Activated CD4-positive, alpha-beta memory T cell treated with anti-CD3 and anti-CD28 coated beads, Interleukin-2, amount 10 ng/mL, durations not matched to agents 7 days and 5 days (primary cell): ENCODE measurements at places on chromosomes 2 and 18.
A peak's percentile ranks its signal among the peaks of the same experiment; 100 is the strongest.

GRCh38 chr2:10033251-10034006 is 9.9 kb upstream of the KLF11 start:
- no peak for DNase-seq

GRCh38 chr18:56444201-56444600 is 194.2 kb downstream of the TXNL1 start:
- no peak for DNase-seq

DNA sequence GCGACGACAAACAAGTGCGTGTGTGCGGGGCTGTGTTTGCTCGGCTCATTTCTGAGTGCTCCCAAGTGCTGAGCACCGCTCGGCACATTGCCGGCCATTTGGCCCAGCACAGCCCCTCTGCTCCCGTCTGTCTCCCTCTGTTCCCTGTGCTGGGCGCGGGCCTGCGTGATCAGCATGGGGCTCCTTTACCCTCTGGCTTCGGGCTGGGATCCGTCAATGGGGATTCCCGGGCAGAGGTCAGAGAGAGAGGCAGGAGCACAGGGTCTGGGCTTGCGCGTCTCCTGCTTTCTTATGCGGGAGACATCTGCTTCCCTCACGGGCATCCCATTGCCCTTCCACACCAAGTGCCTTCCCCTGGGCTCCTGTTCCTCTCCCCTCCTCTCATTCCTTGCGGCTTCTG is 234.0 kb downstream of the ACKR3 start:
- no peak for DNase-seq

- no peak for DNase-seq
Measured at GRCh38 chr18:22219568-22220355, 50.4 kb downstream of the GATA6 start.

DNA sequence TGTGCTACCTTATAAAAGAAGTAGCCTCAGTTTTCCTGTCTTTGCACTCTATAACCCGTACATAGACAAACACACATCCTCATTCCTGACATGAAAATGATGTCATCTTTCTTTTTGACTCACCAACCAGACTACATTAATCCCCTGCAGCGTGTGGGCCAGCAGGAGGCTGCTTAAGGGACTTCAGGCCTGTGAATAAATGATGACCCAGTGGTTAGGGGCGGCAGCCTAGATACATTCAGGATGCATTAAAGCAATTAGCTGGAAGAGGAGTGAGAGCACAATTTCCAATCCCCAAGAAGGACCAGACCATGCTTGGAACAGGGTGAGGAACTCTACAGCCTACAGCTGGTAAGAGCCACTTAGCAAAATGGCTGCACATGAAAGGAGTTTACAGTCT is 57.3 kb upstream of the KLF7 start:
- DNase-seq, result no peak

DNA sequence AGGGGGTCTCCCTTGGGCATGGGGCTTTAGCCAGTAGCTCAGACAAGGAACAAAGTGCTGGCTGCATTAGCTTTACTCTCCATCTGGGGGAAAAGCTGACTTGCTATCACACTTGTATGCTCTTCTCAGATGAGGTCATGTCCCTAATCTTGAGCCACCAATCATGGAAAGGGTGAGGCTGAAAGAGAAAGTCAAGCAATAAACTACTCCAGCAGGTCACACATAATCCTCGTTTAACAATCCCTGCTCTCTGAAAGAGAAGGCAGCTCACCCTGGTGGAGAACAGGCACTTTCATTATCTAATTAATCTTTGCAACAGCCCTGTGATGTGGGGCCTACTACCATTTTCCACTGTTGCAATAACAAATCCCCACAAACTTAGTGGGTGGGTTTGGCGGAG is 129.7 kb upstream of the CAPN13 start:
- DNase-seq, result no peak

DNA sequence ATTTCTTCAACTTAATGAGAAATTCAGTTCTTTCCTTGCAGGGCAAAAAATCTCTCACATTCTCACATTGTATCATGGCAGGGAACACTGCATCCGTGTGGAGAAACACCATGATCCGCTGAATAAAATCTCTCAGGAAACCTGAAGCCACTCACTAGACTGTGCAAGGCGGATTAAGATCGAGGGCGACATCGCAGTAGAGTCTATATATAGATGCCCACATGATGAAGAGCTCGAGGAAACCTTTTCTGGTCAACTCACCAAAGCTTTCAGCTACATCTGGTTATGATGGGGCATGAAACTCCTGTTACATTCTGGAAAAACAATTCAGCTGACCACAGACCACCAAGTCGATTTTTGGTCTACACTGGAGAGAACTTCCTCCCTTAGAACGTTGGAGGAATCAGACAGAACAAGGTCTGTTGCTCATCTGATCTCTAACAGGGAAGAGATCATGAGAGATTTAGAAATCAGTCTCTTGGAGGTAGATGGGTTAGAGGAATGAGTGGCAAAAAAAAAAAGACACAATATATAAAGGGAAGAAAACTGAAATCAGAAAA is 162.9 kb upstream of the ZNF516 start:
- DNase-seq, result no peak

GRCh38 chr2:241991299-241991698 is 121.8 kb downstream of the RTP5 start:
- no peak for DNase-seq

GRCh38 chr2:221588306-221588985 is 16.3 kb upstream of the EPHA4 start:
- no peak for DNase-seq

- no peak for DNase-seq
Measured at GRCh38 chr2:233361297-233361696, 7.0 kb downstream of the DGKD start.

DNA sequence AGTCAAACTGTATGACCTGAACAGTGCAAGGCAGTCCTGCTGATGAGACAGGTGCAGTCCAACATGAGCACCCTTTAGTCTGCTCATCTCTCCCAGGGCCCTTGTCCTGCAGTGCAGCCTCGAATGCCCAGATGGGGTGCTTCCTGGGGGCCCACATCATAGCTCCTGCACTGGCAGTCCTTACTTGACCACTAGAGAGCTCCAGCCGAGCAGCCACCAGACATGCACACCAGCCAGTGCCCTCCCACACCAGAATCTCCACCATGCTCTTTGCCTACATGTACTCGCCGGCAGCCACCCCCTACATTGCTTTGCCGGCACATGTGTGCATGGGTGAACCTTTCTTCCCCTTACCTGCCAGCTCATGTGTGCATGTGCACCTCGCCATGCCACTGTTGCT is 188.8 kb upstream of the GULP1 start:
- no peak for DNase-seq

- no peak for DNase-seq
Measured at GRCh38 chr2:11775384-11775783, 29.0 kb downstream of the LPIN1 start.

GRCh38 chr2:178072383-178073301 is at the start of gene PDE11A:
Gene PDE11A, minus strand, starts transcription at chr2:178072777. Its CDS starts 340 bp downstream, at chr2:178072437.
- DNase-seq, result peak; percentile 58

DNA sequence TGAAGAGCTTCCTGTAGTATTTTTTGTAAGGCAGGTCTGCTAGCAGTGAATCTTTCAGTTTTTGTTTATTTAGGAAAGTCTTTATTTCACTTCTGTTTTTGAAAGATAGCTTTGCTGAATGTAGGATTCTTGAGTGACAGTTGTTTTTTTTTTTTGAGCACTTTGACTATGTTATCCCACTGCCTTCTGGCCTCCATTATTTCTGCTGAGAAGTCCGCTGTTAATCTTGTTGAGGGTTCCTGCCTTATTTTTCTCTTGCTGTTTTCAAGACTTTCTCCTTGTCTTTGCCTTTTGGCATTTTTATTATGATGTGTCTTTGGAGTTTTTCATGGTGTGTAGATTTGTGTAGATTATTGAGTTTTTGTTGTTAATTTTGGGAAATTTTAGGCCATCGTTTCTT is 21.9 kb downstream of the RBFA start:
- no peak for DNase-seq

DNA sequence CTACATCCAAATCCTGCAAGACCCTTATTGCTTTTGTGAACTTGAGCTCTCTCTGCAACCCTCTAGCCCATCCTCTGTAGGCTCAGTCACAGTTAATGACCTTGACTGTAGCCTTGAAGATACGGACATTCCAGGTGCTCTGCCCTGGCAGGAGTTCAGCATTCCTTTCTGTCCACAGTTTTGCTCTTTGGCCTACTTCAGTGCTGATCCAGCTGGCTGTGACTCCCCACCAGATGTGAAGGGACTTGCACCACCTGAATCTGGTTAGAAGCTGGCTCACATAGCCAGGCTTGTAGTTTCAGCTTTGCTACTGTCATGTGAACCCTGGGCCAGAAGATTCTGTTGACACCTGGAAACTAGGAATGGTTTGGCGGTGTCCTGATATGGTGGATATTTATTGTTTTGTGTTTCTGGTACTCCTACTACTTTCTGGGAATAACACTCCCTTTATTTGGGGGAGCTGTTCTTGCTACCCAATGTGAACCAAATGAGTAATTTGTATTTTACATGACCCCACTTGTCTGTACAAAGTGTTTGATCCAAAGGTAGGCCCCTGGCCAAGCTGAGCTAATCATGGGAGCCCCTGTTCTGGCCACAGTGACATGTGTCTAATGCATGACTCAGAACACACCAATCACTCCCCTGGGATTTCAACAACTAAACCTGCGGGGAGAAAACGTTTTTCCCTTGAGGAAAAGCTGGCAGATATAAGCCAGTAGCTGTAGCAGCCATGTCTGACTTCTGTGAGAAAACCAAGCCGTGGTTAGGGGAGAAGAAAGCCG is 73.4 kb downstream of the CDCA7 start:
- DNase-seq, result no peak

- DNase-seq, result no peak
Measured at GRCh38 chr2:1516798-1517060, 103.5 kb downstream of the TPO start.

DNA sequence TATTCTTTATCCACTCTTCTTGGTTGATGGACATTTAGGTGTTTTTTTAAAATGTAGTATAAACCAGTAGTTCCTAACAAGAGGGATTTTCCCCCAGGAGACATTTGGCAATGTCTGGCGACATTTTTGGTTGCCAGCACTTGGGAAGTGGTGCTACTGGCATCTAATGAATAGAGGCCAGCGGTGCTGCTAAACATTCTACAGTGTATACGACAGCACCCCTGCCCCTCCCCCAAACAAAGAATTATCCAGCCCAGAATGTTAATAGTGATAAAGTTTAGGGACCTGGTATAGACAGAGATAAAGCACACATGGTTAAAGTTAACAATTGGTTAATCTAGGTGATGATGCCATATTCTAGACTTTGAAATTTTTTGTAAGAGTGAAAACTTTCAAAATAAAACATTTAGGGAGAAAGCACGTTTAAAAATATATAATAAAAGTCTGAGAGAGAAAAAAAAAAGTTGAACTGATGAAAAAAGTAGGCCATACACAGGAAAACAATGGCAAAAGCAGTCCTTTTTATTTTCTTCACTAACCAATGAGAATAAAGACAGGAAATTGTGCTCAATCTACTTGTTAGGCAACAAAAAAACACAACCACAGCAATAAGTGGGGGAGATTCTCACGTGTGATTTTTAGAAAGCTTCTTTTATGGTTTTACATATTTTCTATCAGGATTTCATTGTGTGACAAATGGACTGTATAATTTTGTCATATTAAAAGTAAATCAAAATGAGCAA is 14.8 kb downstream of the FBXO48 start:
- no peak for DNase-seq

DNA sequence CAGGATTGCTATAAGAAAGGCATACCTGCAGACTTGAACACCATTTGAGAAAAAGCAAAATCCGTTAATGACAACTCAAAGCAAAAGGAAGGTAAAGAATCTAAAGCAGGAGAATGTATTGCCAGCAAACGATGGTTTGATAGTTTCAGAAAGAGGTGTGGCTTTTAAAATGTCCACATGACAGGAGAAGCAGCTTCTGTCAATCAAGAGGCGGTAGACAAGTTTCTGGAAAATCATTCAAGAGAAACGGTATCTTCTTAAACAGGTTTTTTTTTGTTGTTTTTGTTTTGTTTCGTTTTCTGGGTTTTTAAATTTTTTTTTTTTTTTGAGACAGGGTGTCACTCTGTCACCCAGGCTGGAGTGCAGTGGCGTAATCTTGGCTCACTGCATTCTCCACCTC is 13.8 kb downstream of the CLEC4F start:
- DNase-seq, result no peak

- no peak for DNase-seq
Measured at GRCh38 chr2:35204323-35204722, 1151.3 kb upstream of the CRIM1 start.

DNA sequence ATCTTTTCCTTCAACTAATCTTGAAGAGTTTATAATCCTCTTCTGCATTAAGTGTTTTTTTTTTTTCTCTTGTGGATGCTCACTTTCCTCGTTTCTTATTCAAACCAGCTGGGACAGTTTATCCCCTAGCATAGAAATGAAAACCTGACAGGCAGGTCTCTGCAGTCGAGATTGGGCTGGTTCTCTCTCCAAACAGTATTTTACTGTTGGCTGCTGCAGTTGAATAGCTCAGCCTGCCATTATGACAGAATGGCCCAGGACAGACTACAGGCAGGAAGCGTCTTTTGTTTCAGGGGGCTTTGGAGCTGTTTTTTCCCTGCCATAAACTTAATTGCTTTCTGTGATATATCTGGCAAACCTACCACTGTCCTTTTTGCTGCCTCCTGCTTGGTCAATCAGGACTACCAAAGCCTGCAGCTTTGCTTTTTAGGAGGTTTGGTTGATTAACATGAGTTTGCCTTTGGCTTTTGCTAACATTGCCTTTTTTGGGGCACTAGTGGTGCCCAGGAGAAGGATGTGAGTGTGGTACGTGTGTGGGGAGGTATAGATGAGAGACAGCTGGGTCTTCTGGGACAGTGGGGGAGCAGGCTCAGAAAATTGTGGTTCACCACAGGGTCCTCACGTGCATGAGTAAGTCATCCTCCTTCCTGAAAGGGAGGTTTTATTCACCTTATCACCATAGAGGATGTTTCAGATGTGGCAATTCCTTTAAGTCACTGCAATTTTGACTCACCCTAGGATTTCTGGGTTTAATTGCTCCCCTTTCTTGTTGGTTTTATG is 128.7 kb downstream of the LYPD6B start:
- peak; percentile 53 for DNase-seq

GRCh38 chr2:240573071-240573515 is 4.8 kb downstream of the RNPEPL1 start:
- DNase-seq, result no peak

DNA sequence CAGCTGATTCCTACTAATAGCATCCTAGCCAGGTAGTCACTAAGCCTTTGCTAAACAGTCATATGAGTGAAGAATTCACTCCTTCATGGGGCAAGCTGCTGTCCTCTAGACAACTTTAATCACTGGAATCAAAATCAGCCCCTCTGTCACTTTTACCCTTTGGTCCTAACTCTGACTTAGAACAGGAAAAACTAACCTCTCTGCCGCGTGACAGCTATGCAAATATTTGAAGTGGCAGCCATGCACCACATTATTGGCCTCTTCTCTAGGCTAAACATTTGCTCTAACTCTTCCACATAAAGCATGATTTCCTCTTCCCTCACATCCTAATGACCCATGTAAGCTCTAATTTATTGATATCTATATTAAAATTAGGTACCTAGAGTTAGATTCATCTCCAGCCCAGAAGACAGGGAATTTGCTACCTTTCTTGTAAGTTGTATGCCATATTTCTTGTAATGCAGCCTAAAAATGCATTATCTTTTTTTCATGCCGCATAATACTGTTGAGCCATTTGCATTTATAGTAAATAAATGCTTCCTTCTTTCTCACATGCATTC is 12.8 kb upstream of the ONECUT2 start:
- no peak for DNase-seq

- no peak for DNase-seq
Measured at GRCh38 chr2:10266133-10266620, 36.5 kb upstream of the HPCAL1 start.
